Umbilical cord (tissue), 2 donors: ENCODE measurements at places on chromosomes 16 and 17.

DNA sequence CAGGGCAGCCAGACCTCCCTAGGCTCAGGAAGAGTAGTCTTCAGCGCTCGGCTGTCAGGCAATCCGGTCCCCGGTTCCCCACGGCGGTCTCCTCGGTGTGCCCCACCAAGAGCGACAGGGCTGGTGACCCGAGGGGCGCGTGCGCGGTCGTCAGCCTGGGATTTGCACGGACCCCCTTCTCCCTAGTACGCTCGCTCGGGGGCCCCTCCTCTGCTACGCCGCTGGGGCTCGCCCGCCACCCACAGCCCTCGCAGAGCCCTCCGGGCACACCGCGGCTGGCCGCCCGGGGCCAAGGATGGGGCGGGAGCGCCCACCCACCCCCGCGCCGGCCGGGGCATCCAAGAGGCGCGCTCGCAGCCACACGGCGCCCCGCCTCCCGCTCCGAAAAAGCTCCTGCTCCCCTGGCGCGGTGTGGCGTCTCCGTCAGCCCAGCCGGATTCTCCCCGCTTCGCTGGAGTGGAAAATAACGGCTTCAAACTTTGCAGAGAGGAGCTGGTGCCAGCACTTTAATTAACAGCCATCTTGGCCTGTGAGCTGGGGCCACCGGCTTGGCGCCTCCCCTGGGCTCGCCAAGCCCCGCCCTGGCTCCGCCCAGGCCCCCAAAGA, 2.1 kb upstream of the C1QL1 start:
- DNase-seq: no peak

DNA sequence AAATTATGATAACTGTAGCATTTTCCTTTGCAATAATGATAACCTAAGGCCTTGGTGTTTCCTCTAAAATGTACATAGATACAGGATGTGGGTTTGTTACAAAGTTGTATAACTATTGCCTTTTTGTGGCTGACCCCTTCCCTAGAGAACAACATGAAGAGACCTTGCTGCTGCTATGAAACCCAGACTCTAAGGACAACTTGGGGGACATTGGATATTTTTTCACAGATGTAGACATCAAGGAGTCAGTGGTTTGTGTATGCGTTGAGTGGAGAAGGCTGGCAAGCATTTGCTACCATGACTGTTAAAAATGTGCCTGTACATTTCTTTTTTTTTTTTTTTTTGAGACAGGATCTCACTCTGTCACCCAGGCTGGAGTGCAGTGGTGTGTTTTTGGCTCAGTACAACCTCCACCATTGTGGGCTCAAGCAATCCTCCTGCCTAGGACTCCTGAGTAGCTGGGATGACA, 12.3 kb downstream of the HMOX2 start:
- DNase-seq: no peak

DNA sequence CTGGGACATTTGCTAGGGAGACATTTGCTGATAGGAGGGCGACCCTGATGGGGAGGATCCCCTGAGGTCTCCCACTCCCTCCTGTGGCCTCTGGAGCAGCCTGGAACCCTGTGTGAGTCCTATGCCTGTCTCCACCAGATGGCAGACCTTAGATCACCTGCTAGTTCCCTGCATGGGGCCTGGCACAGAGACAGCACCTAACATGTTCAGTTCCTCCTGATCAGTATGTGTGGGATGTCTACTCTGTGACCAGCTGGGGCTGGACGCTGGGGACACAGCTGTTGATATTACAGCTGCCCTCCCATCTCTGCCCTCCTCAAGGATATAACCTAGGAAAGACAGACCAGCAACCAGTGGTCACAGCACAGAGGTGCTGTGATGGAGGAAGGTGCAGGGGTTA, 1.1 kb upstream of the ADCY7 start:
- DNase-seq: no peak

- DNase-seq: no peak
Measured at GRCh38 chr16:64445649-64446048, 676.2 kb downstream of the CDH11 start.

- peak; percentile 84 for DNase-seq
Measured at GRCh38 chr17:42682722-42683403, 532 bp downstream of the CNTNAP1 start.

GRCh38 chr16:708959-709358, 3.4 kb upstream of the FBXL16 start:
- DNase-seq: no peak
